ENCODE measurements at places on chromosomes 1 and 21.

- DNase-seq: no peak
These were observed 2.3 kb downstream of the PDXK start for GRCh38 chr21:43721206-43721605.

DNA sequence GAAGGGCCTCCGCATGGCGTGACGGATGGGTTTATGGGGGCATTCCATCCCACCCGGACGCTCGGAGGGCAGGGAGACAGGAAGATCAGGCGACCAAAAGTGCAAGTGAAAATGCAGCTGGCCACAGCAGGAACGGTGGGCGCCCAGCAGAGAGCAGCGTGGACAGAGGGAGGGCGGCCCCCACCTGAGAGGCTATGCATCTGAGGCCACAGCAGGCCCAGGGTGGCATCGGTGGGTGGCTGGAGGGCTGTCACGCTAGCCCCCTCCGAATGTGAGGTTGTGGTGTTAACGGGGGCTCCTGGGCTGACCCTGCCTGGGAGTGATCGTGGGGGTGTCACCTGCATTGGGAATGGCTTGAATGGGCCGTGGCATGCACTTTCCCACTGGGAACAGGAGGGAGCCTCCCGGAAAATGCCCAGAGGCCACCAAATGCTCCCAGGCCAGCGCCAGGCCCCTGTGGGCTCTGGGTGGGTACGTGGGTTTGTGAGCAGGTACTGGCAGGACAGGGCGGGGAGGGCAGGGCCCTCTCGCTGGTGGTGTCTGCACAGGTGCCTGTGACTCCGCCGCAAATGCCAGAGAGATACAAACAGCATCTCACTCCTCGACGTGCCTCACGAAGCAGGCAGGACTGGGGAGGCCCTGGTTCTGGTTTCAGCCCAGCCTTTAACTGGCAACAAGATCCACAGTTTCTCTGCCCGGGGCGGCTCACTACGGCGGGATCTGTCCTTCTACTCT is 172.8 kb downstream of the PRDM16 start:
- DNase-seq: no peak

DNA sequence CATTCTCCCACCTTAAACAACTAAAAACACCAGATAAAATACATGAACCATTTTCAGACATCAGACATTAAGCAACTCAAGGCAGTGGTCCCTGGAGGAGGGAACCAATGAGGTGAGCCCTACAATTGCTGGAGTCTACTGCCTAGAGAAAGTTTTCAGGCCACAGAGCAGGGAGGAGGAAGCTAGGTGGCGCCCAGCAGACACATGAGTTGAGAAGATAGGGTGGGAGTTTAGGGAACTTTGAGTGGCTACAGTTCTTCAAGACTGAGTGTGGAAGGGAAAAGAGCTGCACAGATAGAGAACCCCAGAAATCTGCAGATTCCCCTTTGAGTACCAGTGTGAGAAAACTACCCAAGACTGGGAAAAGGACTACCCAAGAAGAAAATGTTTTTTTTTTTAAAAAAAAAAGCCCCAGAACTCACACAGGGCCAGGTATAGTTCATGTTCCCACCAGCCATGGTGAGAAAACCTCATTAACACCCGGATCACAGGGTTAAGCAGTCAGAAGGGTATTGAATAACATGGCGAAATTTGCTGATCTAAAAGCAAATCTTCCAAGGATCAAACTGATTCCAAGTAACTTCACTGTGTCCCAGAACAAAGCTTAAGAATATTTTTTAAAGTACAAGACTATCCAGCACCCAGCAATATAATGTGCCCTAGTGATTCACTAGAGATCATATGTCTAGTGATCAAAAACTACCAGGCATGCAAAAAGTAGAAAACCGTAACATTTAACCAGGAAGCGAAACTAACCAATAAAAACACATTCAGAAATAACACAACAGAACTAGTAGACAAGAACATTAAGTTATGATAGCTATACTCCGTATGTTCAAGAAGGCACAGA is 12.0 kb downstream of the ALDH9A1 start:
- no peak for DNase-seq

DNA sequence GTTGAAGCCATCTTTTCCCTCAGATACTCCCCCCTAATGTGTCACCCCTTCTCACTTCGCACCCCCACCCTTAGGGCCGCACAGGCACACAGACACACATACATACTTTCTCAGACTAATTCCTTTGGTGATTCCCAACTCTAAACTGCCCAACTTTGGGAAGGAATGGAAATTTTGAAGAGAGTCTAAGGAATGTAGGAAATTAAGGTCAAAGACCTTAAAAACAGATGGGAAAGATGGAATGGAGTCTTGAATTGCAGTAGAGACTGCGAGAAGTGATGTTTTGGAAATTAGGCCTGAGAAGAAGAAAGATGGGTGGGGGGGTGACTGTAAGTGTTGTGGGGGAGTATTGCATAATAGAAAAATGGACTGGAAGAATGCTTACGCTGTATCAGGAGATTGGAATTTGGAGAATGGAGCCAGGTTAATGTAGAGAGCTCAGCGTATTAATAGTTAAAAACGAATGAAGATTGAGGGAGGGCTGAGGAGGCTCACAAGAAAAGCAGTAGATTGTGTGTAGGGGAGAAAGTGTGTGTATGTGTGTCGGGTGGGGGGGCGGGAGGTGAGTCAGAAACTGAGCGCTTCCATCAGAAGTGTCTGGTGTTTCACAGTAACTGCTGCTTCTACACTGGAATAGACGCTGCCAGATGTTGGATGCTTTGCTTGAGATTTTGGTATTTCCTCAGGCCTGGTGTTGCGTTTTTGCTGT is 1.7 kb downstream of the PIP5K1A start:
- no peak for DNase-seq
